ENCODE measurements at places on chromosomes 13 and 19.

- no peak for DNase-seq
Measured at GRCh38 chr19:807627-808422, 10.6 kb downstream of the PTBP1 start.

- no peak for DNase-seq
Measured at GRCh38 chr13:112781287-112781686, 91.4 kb downstream of the ATP11A start.

GRCh38 chr13:50713523-50714248 is 129.8 kb downstream of the DLEU7 start:
- DNase-seq: no peak

- no peak for DNase-seq
Measured at GRCh38 chr13:31072041-31072440, 89.7 kb downstream of the HSPH1 start.

DNA sequence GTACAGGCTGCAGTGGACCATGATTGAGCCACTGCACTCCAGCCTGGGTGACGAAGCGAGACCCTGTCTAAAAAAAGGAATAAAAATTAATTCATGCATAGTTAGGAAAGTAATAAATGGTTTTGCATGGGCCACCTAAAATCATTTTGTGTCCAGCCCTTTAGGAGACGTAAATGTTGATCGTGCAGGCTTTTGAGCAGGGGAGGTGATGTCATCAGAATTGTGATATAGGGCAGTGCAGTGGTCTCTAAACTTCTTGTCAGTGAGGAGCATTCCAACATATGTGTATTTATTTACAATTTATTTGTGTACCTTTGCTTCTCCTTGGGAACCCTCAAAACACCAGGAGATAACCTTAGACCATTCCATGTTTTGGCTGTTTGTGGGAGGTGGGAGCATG is 3.0 kb downstream of the SMARCA4 start:
- no peak for DNase-seq

DNA sequence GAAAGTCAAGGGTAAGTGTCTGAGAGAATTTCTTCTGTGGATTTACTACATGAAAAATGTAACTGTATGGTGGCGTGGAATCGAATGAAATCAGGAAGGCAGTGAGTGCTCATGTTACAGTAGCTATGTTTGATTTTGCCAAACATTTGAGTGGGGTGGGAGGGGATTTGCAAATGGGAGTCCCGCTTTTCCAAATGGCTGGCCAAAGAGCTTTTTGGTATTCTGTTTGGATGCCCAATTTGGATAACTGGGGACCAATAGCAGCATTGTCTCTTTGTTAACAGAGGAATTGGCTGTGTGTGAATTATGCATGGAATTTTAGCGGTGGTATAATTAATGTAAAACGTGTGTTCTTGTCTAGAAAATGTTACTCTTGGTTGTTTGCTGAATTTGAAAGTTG is 17.8 kb downstream of the HNRNPM start:
- DNase-seq: no peak

- DNase-seq: no peak
Measured at GRCh38 chr19:30393729-30394480, 21.7 kb downstream of the ZNF536 start.

GRCh38 chr19:32035626-32036025 is 309.8 kb upstream of the ZNF507 start:
- no peak for DNase-seq

- DNase-seq: no peak
Measured at GRCh38 chr13:36131931-36132297, 732 bp upstream of the DCLK1 start.

DNA sequence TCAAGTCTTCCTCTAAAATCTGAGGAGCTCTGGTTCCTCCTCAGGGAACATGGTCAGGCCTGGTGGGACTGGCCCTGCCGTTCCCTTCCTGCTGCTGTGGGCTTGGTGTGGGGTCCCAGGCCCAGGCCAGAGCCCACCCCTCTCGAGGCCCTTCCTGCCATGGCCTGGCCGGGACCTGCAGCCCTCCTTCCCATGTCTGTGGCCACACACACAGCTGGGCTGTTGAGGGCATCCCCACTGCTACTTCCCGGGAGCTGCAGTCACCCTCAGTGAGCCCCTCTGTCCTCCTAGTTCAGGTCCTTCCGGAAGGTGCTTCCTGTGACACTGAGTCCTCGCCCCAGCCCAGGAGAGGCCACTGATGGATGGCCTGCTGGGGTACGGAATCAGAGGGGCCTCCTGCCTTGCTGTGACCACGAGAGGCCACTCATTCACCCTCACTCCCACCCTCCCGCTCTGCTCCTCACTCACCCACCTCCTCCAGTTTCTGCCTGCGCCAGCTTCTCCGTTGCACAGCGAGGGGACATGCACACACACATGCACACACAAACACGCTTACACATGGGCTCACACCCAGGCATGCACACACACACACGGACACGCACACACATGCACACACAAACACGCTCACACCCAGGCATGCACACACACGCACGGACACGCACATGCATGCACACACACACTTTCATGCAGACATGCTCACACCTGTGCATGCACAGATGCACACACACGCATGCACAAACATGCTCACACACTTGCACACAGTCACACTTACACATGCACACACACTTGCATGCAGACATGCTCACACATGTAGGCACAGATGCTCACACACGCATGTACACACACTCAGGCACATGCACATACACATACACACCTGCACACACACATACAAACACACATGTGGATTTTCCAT is 7.3 kb upstream of the MCF2L start:
- DNase-seq: no peak

- DNase-seq: no peak
Measured at GRCh38 chr13:41791056-41791455, 169.9 kb downstream of the VWA8 start.

DNA sequence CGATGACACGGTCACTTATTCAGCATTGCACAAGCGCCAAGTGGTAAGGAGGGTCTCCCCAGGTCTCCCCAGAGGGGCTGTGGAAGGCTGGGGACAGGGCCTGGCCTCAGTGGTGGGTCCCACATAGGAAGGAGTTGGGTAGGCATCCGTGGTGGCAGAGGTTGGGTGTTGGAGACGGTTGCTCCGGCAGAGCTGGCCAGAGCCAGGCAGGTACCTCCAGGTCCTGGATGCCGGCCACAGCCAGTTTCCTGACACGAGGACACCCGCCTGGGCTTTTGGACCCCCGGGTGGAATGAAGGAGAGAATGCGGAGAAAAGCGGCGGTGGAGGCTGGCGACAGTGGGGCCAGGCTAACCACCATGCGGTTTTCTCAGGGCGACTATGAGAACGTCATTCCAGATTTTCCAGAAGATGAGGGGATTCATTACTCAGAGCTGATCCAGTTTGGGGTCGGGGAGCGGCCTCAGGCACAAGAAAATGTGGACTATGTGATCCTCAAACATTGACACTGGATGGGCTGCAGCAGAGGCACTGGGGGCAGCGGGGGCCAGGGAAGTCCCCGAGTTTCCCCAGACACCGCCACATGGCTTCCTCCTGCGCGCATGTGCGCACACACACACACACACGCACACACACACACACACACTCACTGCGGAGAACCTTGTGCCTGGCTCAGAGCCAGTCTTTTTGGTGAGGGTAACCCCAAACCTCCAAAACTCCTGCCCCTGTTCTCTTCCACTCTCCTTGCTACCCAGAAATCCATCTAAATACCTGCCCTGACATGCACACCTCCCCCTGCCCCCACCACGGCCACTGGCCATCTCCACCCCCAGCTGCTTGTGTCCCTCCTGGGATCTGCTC is 1.3 kb upstream of the FFAR1 start:
- DNase-seq: no peak

DNA sequence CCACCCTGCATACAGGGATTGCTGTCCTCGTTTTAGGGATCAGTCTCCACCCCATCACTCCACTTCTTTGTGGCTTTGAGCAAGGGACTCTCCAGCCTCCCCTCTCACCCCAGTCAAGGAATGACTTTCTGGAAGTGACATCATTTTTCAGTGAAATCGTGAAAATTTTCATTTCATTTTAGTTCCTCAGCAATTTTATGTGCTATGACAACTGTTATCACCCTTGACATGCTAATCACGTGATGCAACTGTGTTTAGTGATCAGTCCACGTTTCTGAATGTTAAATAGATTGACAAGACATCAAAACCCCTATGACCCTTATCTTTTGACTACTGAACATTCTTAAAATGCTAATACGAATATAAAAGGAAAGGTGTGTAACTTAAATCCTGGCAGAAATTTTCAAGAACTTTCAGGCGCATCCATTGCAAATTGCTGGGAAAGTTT is 8.0 kb downstream of the C19orf81 start:
- DNase-seq: no peak

DNA sequence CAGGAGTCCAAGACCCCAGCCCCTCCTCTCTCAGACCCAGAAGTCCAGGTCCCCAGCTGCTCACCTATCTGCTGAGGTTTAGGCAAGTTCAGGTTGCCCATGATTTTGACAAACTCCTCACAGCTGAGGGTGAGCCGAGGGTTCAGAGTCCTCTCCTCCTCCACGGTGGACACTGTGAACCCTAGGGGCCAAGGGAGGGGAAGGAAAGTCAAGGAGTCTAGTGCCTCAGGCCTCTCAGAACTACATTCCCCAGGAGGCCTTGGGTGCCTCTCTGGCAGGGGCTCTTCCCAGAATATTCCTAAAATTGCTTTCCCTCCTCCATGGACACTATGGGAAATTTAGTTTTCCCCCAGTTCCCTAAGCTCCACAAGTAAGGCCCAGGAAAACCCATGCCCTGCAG is 3.3 kb upstream of the PHLDB3 start:
- DNase-seq: no peak

DNA sequence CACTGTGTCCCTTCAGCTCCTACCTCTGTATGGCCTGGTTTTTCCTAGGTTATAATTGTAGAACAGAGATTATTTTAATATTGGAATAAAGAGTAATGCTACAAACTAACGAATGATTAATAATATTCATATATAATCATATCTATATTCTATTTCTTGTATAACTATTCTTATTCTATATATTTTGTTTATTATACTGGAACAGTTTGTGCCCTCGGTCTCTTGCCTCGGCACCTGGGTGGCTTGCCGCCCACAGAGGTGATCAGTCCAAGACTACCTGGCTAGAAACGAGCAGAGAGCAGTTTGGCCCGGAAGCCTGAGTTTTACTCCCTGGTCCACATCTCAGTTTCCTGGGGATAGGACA is 3.9 kb upstream of the SLC27A1 start:
- no peak for DNase-seq

DNA sequence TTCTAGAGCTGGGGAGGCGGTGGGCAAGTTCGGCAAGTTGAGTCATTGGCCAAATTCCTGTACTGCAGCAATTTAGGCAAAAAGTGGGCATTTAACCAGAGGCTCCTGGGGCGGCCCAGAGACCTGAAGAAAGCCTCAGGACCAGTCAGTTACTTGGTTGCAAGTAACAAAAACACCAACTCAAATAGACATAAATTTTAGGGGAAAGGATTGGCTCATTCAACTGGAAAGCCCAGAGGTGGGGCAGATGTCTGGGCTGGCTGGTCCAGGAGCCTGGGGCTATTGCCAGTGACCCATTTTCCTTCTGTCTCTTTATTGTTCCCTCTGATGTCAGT is 97.1 kb downstream of the SIPA1L3 start:
- DNase-seq: no peak

DNA sequence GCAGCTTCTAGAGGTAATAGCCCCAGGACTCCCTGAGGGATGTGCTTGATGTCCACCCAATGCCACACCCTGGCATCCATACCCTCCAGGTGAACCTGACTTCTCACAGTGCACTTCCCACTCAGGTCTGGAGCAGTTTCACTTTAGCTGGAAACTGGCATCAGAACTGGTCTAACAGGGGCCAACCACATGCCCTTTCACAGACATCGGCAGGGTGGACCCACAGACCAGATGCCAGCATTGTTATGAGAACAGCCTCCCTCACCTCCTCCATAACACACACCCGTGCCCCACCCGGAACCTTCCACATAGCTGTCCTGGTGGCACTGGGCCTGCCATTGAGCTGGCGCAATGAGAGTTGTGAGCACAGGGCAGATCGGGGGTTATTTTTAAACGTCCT is 77.4 kb upstream of the GPR12 start:
- DNase-seq: no peak

- DNase-seq: no peak
Measured at GRCh38 chr13:57933606-57934005, 302.1 kb downstream of the PCDH17 start.

DNA sequence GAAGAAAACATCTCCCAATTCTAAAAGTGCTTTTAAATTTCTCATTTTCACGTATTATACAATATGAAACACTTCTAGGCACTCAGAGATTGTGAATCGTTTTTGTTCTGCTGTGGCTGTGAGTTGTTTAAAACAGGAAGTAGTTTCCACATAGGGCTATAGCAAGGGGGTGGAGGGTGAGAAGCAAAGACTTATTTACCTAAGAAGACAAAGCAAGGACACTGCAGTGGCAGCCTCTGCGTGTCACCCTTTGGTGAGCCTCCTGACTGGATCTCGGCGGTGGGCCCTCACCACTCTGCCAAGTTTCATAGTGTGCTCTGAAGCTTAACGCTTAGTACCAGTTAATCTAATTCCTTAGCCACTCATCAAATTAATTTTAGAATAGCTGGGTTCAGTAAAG is 56.8 kb downstream of the TNFSF13B start:
- no peak for DNase-seq

DNA sequence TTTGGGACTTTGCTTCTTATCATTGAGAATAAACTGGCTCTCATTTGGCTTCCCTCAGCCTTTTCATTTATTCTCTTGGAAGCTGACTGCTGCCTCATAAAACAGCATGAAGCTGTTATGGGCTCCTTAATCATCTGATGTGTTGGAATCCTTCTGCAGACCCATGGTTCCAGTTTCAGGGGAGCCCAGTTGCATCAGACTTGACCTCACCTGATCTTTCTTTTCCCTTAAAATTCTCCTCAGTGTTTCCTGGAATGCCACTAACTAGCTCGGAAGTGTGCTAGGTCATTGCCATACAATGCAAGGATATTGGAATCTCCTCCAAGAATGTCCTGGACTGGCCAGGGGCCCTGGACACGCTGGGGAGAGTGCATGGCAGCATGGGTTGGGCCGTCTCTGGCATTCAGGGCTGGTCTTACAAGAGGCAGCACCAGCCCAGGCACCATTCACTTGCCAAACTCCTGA is 158.7 kb downstream of the FLT1 start:
- no peak for DNase-seq

- no peak for DNase-seq
Measured at GRCh38 chr13:36882829-36883390, 37.1 kb downstream of the SMAD9 start.

DNA sequence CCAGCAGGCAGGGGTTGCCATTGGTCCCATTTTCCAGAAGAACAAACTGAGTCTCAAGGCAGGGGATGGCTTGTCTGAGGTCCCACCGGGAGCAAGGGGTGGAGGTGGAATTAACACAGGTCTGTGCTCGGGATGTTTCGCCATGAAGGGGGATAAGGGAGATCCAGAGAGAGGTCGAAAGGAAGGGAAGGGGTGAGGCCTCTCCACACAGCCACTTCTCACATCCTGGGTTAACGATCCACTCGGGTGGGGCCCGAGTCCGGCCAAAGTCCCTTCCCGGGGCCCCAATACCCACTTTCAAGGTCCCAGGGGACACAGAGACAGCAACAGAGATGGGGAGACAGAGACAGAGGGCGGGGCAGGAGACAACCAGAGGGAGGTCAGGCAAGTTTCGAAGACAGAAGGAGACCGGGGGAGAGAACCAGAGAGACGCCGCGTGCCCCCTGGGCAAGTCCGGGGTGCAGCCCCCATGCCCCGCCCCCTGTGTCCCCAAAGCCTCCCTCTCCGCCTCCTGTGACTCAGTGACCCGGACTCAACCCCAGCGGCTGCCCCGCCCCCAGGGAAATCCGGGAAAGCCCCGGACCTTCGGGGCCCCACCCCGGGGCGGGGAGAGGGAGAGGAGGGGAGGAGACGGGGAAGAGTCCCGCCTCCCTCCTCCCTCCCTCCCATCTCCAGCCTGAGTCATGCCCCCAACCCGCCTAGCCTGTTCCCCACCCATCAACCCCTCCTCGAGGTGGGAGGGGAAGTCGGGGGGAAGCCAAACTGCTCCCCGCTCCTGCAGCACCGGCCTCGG is 1.4 kb upstream of the BCL3 start:
- DNase-seq: no peak
